Stimulated activated CD8-positive, alpha-beta memory T cell treated with anti-CD3 and anti-CD28 coated beads, Interleukin-2, amount 100 ng/mL, for 1 hour (primary cell): ENCODE measurements at places on chromosomes 7 and 10.

DNA sequence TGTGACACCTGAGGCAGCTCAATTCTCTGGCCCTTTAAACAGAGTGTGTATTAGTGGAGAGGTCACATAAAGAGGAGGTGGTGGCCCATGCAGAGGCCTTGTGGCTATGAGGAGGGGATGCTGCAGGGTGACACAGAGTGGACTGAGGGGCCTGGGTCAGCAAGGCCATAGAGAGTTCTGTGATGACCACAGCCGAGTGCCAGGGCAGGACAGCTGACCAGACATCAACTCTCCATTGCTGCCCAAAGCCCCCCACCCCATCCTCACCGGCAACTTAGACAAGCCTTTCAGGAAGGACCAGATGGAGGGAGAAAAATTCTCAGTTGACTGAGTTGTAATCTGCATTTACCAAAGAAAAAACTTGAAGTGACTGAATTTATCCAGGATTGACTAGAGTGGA is 378.1 kb downstream of the RPS24 start:
- DNase-seq: no peak

GRCh38 chr7:112416127-112416526 is 34.1 kb upstream of the IFRD1 start:
- no peak for DNase-seq

DNA sequence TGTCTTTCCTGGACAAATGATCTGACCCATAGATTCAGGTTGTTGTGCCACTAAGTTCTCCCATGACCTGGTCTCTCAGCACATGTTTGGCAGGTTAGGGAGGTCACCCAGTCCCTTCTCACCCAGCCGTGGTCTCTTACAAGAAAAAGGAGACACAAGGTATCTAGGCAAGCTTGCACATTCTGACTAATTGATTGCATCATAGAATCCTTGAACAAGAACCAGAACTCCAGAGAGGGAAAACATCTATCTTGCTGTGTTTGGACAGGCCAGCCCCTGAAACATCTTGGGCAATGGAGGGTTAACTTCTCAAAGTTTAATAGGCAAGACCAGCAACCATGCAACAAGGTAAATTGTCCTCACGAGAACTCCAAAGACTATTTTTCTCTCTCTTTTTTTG is 8.5 kb upstream of the HK1 start:
- no peak for DNase-seq

DNA sequence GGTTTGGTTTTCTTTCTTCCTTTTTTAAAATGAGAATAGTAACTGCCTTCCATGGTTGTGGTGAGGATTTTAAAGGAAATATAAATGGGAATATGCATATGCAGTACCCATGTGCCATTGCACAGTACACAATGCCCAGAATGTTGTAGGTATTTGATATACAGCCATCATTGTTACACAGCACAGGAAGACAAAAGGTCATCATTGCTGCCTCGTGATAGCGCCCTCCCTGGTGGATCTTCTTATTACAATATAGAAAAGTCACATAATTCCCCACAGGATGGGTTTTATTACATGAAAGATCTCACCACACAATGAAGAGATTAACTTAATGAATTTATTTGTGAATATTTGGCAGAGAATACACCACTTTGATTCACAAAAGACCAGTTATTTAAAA is 76.5 kb downstream of the PPP1R17 start:
- no peak for DNase-seq

GRCh38 chr10:128714644-128715415 is 588.6 kb upstream of the MKI67 start:
- no peak for DNase-seq

DNA sequence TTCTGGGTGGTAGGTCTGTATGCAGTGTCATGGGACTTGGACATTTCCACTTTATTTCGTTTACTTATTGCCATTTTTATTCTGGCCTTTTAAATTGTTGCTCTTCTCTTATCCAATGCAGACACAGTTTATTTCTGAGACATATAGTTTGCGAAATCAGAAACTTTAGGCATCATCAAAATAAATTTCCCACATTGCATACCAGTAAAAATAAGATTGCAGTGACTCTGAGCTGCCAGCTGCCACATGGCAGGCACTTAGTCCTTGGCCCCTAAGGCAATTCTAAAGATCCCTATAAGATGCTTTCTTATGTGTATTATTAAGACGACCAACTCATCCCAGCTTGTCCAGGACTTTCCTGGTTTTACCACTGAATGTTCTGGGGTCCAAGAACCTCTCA is 81.8 kb upstream of the ANKRD1 start:
- DNase-seq: no peak

- no peak for DNase-seq
Measured at GRCh38 chr10:77909021-77909748, 17.4 kb downstream of the DLG5 start.

- no peak for DNase-seq
Measured at GRCh38 chr7:108012499-108013430, 9.8 kb upstream of the LAMB1 start.

GRCh38 chr10:118922226-118922625 is 107.3 kb upstream of the NANOS1 start:
- no peak for DNase-seq

DNA sequence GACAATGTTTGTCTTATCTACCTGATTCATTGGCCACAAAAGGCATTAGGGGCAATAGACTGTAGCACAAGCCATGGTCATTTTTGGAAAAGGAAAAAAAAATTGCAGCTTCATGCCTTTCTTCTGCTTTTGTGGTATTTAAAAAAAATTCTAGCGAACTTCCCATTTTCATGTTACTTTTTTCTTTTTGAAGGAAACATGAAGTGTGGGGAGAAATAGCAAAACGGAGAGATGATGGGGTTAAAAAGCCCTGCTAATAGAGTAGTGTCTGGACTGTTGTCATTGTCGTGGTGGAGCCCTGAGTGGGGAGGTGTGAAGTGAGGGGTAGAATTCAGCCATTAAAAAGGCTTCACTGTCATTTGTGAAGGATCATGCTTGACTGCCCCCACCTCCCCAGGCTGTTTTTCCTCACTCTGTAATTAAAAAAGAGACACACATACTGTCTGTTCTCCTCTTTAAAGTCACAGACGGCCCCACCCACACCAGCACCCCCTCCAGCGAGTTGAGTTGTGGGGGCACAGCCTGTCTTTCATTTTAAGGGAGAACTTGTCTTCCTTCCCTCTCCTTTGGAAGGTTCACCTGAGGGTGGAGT is 272.4 kb downstream of the CREB5 start:
- no peak for DNase-seq

DNA sequence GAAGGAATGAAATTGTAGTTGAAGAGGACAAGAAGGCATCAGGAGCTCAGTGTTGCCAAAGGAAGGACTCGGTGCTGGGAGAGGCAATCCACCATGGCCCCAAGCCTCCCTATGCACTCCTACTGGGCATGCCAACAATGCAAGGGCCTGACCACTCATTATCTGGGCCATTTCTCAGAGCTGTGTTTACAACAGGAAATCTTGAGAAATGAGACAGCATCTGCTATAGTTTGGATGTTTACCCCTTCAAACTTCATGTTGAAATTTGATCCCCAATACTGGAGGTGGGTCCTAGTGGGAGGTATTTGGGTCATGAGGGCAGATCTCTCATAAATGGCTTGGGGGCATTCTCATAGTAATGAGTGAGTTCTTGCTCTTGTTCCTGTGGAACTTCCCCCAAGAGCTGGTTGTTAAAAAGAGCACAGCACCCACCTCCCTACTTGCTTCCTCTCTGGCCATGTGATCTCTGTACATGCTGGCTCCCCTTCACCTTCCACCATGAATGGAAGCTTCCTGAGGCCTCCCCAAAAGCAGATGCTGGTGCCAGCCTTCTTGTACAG is 50.8 kb upstream of the AOAH start:
- no peak for DNase-seq

GRCh38 chr7:101717628-101718357 is 88.7 kb upstream of the MYL10 start:
- no peak for DNase-seq

- DNase-seq: no peak
Measured at GRCh38 chr10:95697429-95697828, 3.7 kb upstream of the TCTN3 start.

DNA sequence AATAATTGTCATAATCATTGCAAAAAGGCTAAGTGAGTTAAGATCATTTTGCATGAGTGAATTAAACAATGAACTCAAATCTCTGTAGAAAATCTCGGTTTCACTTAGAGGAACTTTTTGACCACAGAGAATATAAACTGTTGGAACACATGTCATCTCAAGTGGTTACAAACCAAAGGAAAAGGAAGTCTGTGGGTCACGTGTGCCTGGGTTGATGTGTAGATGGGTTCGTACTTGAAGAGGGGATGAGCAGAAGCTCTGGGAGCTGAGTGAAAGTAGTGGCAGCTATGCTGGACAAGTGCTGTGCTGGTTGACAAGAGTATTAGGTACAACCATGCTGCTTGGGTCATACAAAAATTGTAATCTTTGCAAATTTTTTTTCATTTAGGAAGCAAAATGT is 35.0 kb downstream of the GLRX3 start:
- DNase-seq: no peak
